HS-27A (cell line): ENCODE measurements at places on chromosomes 7 and 10.

GRCh38 chr10:27783660-27784059 lies 38.0 kb upstream of the MKX start:
- DNase-seq = peak; percentile 35

DNA sequence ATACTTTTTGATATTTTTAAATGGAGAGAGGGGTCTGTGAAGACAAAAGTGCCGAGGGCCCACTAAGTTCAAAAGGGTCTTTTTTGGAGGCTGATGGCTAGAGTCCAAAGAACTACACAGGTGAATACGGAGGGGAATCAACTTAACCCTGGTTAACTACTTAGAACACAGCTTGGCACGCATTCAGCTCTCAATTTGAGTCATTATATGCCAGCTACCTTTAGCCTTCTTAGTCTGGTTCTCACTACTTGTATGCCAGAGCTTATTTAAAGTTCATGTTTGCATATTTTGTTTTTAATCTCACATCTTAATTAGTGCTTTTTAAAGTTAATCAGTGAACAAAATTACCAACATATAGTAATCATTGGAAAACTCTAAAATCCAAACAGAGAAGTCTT lies 80.8 kb downstream of the VWDE start:
- no peak for DNase-seq

- DNase-seq = no peak
Measured at GRCh38 chr7:88140947-88141346, 78.9 kb downstream of the SRI start.

GRCh38 chr7:44131173-44132029 lies 8.1 kb upstream of the POLD2 start:
- DNase-seq = no peak

- no peak for DNase-seq
Measured at GRCh38 chr7:142927949-142928348, 5.6 kb downstream of the TRPV5 start.

GRCh38 chr10:1687190-1687589 lies 50.1 kb downstream of the ADARB2 start:
- no peak for DNase-seq

DNA sequence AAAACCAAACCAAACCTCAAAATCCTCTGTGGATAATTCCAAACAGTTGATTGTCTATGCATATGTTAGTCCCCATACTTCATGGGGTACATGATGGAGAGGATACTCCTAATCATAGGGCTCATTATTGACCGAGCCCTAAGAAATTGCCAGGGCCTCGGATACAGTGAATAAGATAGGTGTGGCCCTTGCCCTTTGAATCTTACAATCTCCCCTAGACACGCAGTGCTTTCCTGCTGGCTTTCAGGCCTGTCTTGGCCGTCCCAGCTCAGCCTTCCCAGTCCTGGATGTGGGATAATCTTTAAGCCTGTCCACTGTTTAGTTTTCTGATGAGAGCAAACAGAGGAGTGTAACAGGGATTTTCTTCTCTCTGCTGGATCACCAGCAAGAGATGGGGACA lies 161.8 kb downstream of the TMEM178B start:
- DNase-seq = no peak

DNA sequence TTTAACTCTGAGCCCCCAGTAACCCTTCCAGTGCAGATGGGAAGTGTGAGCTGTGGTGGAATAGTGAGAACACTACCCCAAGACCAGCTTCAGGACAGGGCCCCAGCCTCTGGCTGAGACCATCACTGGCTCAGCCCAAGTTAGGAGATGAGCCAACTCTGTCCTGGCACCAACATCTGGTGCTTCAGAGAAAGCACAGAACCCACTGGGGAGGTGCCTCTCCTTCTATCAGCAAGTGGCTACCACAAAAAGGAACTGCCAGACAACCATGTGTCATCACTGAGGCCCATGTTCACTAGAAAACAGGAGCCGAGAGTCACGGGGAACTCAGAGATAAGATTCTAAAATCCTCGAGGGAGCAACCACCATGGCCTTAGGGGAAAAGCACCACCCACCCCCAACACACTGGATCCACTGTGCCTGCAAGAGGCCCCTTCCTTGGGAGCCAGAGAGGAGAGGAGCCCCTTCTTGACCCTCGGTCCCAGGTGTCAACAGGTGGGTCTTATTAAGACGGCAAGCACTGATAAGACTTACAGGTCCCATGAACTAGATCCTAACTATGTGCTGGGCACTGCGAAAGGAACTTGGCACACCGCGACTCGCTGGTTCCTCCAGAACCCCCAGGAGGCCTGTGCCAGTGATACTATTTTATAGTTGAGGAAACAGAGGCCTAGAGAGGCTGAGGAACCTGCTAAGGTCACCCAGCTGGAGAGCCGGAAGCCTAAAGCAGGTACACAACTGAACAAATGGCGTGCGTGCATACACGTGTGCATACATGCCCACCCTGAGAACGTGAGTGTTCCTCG lies 102.7 kb downstream of the FAM53B start:
- no peak for DNase-seq

- no peak for DNase-seq
Measured at GRCh38 chr7:137564677-137565076, 221.1 kb upstream of the PTN start.
